Urinary bladder (tissue), 4 donors: ENCODE measurements at places on chromosomes 4 and X. TPM values are rescaled to one million over a fixed set of nuclear protein-coding genes. Genes with fewer than 3 reads are reported as not detected.

Gene ANK2
- total RNA-seq: 149 TPM

Gene TRPC3
- 10.0 TPM for total RNA-seq

Gene CPLX1
- 0.48 TPM for total RNA-seq

Gene CCDC120
- 2.7 TPM for total RNA-seq

Gene LONRF3
- 3.4 TPM for total RNA-seq

Gene PHOX2B
- total RNA-seq: 3.3 TPM

Gene HSFX1
- 0.95 TPM for total RNA-seq

Gene HOPX
- 45.9 TPM for total RNA-seq

DNA sequence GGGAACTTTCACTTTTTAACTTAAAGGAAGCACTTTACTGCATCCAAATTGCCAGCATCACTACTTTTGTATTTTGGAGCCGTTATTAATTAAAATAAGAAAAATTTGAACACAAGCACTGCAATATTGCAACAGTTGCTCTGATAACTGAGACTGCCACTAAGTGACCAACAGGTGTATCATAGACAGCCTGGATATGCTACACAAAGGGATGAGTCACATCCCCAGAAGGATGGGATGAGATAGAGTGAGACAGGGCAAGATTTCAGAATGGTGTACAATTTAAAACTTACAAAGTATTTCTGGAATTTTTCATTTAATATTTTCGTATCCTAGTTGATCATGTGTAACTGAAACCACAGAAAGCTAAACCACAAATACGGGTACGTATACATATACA lies 204.1 kb downstream of the MAPK10 start:
- DNase-seq: no peak

- no peak for DNase-seq
These were observed 20.2 kb upstream of the MED14 start for GRCh38 chrX:40755291-40756249.

- DNase-seq: no peak
These were observed 13.1 kb upstream of the SLC9B1 start for GRCh38 chr4:103032574-103032973.

- DNase-seq: no peak
These were observed 38.8 kb downstream of the SEC31A start for GRCh38 chr4:82851885-82852750.

GRCh38 chr4:89469516-89469915 lies 161.9 kb upstream of the GPRIN3 start:
- no peak for DNase-seq

- peak; percentile 42 for DNase-seq
These were observed 159.6 kb downstream of the SOWAHB start for GRCh38 chr4:76738086-76738931.

DNA sequence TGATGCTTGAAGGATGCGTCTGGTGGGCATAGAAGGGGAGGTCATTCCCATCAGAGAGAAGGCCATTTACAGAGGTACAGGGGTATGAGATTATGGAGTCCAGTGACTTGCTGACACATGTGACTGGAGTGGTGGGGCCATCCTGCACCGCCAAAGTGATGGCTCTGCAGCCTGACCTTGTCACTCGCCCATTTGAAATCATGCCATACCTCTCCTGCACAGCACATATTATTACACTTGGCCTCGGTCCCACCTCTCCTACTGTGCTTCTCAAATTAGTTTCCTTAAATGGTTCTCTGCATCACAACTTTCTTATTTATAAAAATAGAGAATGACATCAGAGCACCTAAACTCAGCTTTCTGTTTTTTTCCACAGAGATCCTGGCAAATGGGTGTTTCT lies 60.7 kb upstream of the HAND2 start:
- DNase-seq: no peak

GRCh38 chrX:150200361-150200760 lies 162.8 kb upstream of the MAMLD1 start:
- DNase-seq: no peak

DNA sequence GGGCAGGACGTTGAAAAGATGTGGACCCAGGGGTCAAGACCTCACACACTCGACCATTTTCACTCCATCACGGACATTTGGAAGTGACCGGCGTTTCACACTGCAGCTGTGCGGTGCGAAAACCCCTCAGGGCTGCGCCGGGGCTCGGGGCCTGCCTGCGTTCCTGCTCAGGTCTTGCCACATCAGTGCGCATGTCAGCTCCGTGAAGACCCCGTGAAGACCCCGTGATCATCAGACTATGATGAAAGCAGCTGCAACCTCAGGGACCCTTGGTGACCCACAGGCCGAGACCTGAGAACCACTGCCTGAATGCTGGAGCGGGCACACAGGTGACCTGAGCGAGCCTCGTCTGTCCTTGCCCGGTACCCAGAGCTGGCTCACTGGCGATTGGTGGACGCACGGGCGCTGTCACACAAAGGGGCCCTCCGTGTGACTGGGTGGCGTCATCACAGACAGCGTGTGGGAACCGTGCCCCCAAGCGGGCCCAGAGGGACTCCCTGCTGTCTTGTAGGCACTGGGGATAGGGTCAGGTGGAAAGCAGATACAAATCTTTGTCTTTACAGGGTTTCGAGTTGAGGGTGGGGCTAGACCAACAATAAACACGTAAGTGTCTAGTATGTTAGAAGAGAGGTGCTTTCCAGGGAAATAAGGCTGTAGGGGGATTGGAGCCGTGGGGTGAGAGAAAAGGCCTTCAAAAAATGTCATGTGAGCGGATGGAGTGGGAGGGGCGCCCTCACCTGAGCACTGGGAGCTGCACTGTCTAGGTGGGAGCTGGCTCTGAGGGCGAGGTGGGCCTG lies 12.7 kb downstream of the MSANTD1 start:
- no peak for DNase-seq

DNA sequence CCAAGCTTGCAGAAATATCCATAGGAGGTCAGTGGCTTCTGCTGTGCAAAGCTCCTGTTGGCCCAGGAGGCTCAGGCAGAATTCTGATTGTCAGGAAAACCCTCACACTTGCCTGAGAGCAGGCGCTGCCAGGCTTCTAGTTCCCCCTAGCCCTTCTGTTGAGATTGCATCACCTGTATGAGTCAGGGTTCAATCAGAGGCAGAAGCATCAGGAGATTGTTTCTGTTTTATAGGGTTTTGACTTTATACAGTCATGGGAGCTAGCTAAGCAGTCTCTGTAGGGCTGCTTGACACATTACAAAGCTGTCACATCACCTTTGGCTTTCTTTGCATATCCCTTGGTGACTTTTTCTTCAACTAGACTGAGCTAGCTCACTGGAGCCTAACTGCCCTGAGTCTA lies 27.8 kb downstream of the DIPK2B start:
- no peak for DNase-seq

DNA sequence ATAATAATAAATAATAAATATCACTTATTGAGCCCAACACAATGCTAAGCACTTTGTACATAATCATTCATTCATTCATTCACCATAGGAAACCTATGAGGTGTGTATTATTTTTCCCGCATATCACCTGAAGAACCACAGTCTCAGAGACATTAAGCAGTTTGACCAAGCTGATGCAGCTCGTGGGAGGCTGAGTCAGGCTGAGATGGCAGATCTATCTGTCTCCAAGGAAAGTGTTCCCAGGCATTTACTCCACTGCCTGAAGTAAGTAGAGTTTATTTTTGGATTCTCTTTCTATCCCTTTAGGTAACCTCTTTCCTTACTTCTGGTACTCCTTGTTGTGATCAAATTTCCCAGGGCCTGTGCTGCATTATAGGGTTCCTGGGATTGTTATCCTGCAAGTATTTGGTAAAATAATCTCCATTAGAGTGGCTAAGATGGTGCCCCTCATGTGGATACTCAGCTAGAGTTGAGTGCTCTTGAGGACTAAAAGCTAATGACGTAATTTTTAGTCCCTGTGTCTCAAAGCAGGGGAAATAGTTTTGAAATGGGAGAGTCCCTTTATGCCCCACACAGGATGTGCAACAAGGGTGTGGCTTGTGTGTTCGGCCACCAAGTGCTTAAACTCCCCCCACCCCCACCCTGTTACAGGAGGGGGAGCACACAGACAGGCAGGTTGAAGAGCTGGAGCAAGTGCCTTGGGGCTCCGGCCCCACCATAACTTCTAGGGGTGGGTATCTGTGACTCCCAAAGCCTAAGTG lies 467.0 kb downstream of the STIM2 start:
- no peak for DNase-seq

- no peak for DNase-seq
These were observed 6.9 kb downstream of the CTBP1 start for GRCh38 chr4:1241936-1242505.

DNA sequence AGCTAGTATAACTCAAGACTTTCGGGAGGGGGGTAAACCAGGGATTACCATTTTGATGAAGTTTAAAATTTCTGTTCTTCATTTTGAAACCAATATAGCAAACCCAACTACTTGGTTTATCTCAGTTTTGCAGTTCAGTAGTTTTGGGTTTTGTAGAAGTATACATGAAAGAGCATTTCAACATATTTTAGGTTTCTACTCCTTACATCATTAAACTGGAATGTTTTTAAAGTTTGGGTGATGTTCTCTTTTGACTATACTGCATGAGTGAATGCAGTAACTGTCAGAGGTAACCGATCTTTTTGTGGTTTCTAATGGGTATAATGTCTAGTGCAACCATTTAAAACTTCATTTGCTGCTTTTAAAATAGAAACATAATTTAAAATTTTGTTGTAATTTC lies 248.3 kb upstream of the MAD2L1 start:
- no peak for DNase-seq

- DNase-seq: no peak
These were observed 6.6 kb upstream of the FGFRL1 start for GRCh38 chr4:1004557-1005485.

DNA sequence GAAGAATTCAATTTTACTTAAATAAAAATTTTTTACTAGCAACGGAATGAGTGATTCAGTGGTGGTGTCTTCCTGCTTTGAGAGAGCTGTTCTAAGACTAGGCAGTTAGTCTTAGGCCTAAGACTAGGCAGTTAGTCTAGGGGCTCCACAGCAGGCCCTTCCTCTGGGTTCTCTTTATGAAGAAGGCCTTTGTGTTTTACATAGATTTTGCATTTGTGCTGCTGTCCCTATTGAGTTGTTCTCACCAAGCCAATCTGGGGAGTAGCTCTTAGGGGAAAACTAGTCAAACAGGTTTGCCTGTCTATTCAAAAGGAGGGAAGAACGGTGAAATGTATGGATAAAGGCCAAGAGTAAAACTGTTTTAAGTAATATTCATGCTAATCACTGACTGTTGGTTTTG lies 7.6 kb downstream of the UGT8 start:
- DNase-seq: no peak

DNA sequence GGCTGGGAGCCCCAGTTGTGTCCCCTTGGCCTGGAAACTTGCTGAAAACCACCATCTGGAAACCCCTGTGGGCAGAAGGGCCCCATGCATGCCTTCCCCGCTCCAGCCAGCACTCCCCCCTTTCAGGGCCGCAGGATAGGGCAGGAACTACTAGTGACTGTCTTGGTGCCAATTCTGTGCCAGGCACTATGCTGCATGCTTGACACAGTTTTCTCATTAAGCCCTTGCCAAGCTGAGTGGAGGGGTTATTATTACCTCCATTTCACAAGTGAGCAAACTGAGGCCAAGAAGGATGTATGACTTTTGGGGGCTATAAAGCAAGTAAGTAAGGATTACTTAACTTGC lies 73.6 kb upstream of the PJA1 start:
- DNase-seq: no peak

GRCh38 chr4:181108237-181108636 lies 1135.0 kb upstream of the TENM3 start:
- DNase-seq: no peak

DNA sequence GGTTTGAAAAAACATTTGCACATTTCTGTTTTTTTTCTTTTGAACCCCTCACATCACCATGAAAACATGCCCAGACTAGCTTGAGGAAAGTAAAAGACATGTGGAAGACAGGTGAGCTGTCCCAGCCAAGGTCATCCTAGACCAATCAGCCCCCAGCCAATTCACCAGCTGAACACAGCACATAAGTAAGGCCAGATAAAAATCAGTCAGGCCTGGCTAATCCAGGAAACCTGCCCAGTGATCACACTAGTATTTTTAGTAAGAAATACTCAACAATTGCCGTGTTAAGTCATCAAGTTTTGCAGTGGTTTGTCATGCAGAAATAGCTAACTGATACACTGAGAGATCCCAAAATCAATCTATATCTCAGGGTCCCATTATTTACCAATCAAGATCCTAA lies 4.4 kb upstream of the SMR3A start:
- no peak for DNase-seq

GRCh38 chr4:86400216-86400615 lies 40.4 kb upstream of the MAPK10 start:
- no peak for DNase-seq

DNA sequence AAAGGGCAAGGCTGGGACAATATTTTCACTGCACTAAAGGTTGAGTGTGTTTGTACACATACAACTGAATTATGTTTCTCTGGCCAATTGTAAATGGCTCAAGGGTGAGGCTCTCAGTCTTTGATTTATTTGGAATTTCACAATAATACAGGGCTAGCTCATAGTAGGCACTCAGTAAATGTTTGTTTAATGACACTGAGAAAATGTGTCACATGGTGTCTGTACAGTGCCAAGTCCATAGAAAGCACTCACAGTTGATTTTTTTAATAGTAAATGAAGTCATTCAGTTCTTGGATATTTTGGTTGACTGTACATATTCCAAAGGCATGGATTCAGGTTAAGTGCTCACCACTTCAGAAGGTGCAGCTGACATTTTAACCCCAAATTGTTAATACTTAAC lies 176.4 kb downstream of the IL1RAPL2 start:
- DNase-seq: no peak

- no peak for DNase-seq
These were observed 269.9 kb upstream of the NRK start for GRCh38 chrX:105552395-105552794.

DNA sequence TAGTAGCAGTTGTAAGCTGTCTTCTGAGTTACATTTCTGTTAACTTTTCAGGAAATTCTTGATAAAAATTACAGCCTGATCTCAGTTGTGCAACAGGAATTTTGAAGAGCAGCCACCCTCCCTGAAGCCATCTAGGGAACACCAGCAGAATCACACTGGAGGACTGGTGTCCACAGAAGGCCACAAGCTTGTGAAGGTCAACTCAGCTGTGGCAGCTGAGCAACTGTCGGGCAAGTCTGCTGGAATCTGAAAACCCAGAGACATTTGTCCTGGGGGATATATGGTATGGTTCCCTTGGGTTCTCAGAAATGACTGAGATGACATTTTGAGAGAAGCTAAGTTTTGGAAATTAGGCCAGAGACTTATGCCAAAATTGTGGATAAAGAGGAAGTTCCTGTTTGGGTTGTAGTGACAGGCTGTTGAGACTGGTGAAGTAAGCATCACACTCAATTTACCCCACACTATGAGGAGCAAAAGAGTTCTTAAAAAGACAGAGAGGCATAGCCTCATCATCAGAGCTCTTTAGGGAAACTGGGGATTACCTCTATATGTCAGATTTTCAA lies 78.1 kb upstream of the TNIP3 start:
- no peak for DNase-seq

GRCh38 chr4:23368081-23368697 lies 521.7 kb downstream of the PPARGC1A start:
- DNase-seq: no peak

GRCh38 chrX:132834109-132834508 lies 124.3 kb downstream of the HS6ST2 start:
- no peak for DNase-seq

DNA sequence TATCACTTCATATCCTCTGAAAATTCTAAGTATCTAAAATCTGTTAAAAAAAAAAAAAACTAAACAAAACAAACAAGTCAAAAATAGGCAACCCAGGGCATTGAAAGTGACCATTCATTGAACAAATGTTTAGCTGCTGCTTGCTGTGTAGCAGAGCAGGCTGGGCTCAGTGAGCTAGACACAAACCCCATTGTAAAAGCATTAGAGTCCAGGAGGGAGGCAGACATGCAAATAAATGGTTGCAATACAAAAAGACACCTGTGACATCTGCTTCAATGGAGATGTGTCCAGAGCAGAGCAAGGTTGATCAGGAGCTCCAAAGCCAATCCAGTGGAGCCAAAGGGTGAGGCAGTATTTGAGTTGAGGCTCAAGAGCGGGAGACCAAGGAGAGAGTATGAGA lies 267.3 kb upstream of the GATB start:
- no peak for DNase-seq
